ENCODE measurements at places on chromosomes 16 and 17.

- no peak for DNase-seq
Measured at GRCh38 chr17:50141745-50142110, 8.7 kb downstream of the PPP1R9B start.

DNA sequence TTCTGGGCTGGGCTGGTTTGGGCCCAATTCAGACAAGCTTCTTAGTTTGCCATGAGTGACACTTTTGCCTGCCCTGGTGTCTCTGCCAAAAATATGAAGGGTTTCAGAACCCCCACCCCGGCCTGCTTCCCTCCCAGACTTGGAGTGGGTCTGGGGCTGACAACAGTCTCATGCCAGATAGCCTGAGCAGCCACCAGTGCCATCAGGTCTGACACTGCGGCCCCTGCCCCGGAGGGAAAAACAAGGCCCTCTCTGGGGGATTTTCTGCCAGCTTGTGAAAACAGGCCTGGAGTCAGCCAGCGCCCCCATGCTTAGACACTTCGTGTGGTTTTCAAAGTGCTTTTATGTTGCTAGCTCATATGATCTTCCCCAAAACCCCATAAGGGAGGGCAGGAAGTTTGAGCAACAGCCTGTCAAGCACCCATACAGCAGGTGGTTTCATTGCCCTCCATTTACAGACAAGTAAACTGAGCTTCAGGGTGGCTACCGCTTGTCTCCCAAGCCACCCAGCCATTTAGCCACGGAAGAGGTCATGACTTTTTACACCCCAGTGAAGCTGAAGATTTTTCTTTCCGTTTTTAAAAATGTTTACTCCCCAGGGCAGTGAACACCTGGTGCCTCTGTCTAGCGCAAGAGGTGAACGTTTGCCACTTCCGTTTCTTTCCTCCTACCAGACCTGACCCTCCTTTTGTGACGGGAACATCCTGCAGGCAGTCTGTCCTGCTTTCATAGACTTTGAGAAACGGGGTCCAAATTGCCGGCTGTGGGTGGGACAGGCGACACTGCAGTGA lies 300.6 kb downstream of the SEC14L1 start:
- peak; percentile 63 for DNase-seq

DNA sequence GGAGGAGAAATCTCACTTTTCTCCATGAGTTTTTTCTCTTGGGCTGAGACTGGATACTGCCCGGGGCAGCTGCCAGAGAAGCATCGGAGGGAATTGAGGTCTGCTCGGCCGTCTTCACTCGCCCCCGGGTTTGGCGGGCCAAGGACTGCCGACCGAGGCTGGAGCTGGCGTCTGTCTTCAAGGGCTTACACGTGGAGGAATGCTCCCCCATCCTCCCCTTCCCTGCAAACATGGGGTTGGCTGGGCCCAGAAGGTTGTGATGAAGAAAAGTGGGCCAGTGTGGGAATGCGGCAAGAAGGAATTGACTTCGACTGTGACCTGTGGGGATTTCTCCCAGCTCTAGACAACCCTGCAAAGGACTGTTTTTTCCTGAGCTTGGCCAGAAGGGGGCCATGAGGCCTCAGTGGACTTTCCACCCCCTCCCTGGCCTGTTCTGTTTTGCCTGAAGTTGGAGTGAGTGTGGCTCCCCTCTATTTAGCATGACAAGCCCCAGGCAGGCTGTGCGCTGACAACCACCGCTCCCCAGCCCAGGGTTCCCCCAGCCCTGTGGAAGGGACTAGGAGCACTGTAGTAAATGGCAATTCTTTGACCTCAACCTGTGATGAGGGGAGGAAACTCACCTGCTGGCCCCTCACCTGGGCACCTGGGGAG lies 19.1 kb downstream of the NGFR start:
- no peak for DNase-seq

DNA sequence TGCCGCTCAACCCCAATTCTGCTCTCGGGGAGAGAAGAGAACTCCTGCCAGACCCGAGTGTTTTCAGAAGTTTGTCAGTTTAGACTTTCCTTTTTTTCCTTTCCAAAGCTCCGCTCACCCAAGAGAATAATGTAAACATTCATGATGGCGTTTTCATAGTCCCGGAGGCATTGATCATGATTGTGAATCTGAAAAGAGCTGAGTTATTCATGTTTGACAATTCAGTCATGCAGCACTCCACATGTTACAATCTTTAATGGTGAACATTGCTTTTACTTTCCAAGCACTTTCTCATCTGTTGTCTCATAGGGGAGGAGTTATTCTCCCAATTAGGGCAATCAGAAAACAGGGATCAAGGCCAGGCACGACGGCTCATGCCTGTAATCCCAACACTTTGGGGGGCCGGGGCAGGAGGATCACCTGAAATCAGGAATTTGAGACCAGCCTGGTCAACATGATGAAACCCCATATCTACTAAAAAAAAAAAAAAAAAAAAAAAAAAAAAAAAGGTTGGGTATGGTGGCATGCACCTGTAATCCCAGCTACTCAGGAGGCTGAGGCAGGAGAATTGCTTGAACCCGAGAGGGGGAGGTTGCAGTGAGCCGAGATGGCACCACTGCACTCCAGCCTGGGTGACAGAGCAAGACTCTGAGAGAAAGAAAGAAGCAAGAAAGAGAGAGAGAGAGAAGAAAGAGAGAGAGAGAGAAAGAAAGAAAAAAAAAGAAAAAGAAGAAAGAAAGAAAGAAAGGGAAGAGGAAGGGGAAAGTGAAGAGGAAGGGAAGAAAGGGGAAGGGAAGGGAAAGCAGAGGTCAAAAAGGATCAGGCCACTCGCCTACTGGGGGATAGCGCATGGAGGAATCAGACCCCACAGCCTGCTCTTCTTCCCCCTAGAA lies 70.0 kb upstream of the TNRC6C start:
- DNase-seq: no peak

DNA sequence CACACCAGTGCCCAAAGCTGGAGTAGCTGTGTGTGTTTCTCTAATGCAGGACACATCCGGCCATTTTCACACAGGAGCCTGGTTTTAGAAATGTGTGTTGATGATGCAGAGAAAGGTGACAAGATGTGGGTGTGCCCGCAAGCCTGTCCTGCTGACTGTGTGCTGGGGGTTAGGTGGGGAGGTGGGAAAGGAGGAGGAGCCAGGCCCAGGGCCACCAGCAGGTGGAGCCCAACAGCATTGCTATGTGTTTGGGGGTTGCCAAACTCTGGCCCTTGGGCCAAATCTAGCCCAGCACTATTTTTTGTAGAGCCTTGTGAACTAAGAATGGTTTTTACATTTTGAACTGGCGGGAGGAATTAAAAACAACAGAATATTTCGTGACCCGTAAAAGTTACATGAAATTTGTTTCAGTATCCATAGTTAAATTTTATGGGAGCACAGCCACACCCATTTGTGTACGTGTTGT lies 61.7 kb upstream of the LGALS9 start:
- peak; percentile 53 for DNase-seq

DNA sequence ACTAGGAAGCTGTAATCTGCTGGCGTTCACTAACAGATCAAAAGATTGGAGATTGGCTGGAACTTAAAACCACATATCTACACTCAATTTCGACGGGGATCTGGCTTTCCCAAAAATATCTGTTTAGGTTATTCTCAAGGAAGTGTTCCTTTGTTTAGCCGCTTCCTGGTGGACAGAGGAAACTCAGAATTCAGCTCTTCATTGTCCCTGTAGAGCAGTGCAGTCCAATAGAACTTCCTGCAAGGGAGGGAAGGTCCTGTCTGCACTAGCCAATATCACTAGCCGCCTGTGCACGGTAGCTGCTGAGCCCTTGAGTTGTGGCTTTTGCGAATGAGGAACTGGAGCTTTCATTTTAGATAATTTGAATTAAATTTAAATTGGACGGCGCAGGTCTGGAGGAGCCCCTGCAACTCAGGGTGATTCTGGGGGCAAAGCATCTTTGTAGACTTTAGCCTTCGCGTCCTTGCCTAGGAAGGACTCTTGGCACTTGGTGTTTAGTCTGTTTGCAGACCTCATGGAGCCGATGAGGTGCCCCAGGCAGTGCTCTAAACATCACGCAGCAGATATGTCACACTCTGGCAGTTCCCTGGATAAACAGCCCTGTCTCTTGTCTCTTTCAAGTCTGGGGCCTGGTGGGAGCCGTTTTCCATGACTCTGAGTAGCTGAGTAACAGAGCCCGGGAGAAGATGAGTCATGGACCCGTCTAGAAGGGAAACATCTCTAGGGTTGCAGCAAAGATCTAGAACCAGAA lies 122.2 kb downstream of the CCDC182 start:
- DNase-seq: peak; percentile 35

DNA sequence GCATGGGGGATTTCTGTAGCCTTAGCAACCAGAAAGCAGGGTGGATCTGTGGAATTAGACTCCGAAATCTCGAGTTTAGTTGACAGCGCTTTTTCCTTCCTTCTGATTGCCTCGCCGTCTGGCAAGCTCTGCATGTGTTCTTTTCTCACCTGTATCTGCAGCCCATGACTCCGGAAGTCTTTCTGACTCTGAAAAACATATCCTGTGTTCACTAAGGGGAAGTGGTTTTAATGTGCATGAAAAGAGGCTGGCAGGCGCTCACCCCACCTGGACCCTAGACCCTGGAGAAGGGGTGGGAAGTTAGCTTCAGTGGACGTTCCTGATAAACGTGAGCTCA lies 158.5 kb downstream of the RPTOR start:
- DNase-seq: peak; percentile 62

- no peak for DNase-seq
Measured at GRCh38 chr16:2235234-2235651, 1.0 kb upstream of the DNASE1L2 start.

- no peak for DNase-seq
Measured at GRCh38 chr17:76046064-76046463, 19.0 kb upstream of the EVPL start.

DNA sequence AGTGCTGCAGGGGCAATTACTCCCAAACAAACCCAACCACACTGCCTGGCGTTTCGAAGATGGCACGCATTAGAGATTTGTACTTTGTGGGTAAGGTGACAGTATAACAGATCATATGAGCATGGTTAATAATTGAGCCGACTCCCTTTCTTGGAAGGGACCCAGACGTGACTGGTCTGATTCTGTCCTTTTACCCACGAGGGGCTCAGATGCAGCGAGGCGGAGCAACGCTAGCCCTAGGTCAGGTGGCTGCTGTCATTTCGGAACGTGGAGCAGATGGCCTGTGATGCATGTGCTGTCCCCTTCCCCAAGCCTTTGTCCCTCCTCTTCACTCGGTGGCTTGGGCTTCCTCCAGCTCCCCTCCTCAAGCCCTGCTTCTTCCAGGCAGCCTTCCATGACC lies 84.2 kb downstream of the SNX29 start:
- no peak for DNase-seq

DNA sequence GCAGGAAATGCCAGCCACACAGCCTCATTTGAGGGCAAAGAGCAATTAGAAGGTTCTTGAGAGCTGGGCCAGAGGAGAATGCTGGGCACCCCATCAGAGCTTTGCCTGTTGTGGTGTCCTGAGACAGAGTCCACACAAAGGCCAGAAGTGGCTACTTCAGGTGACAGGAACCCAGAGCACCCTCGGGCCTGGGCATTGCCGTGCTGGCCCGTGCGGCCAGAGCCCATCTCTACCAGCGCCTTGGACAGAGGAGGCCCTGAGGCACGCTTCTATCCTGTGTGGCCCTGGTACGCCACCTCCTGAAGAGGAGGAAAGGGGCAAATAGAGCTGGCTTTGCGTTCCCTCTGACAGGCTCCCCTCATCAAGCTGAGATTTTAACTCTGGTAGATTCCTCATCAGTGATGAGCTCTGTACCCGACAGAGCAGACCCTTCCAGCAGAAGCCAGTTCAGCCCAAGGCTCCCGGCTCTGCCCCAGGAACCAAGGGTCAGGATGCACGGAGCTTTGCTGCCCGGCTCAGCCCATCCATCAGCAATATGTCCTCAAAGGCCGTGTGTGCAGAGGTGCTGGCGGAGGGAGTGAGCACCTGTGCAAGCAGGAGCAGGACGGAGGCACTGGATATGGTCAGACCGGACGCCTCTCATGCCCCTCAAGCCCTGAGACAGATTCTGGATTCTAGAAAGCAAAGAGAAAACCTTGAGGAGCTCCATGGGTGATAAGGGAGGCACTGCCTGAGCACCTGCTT lies 3.4 kb upstream of the RASD1 start:
- DNase-seq: no peak

DNA sequence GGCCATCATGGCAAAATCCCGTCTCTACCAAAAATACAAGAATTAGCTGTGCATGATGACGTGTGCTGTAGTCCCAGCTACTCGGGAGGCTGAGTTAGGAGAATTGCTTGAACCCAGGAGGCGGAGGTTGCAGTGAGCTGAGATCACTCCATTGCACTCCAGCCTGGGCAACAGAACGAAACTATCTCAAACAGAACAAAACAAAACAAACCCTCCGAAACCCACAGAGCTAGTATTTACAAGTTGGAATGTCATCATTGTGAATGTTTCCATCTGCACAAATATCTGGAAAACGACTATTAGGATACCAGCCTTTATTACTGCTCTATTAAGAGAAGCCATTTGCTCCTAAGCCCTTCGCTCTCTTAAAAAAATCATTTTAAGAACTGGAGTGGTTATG lies 26.0 kb downstream of the SMARCE1 start:
- DNase-seq: no peak

DNA sequence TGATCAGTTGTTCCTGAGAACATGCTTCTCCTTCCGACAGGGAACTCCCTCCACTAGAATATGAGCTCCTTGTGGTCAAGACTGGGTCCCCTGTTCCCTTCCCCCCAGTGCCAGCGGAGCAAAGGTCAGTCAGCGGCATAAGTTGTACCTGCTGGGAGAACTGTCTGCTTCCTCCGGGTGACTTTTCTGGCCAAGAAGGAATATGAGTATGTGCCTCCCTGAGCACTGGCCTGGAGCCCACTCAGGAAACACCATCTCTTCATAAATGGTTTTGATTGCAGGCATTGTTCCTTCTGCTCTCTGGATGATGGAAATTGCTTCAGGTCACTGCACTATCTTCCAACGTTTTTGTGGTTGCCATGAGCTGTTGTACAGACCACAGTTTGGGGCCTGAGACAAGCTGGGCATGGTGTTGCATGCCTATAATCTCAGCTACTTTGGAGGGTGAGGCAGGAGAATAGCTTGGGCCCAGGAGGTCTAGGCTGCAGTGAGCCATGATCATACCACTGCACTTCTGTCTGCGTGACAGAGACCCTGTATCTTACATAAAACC lies 2.9 kb upstream of the P4HB start:
- no peak for DNase-seq

DNA sequence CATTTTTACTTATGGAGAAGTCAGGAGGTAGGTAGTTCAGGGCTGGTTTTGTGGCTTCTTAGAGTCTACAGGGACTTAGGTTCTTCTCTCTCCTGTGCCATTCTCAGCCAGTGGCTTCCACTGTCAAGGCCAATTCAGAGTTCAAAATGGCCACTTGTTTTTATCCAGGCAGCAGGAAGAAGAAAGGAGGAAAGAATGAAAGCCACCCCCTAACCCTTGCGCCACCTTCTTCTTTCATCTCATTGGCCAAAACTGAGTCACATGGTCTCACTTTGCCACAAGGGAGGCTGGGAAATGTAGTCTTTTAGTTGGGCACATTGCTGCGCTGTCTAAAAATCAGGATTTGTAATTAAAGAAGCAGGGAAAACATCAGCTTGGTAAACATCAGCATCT lies 60.8 kb upstream of the MED9 start:
- DNase-seq: no peak

DNA sequence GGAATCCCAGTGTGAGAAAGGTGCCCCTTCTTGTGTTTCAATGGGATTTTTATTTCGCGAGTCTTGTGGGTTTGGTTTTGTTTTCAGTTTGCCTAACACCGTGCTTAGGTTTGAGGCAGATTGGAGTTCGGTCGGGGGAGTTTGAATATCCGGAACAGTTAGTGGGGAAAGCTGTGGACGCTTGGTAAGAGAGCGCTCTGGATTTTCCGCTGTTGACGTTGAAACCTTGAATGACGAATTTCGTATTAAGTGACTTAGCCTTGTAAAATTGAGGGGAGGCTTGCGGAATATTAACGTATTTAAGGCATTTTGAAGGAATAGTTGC lies 567 bp downstream of the UBB start:
- DNase-seq: no peak

GRCh38 chr17:8125947-8126490 lies 2.1 kb upstream of the HES7 start:
- no peak for DNase-seq

Data from CD4-positive, alpha-beta T cell (primary cell).